ENCODE measurements at places on chromosomes 1 and 21.

- no peak for DNase-seq
These were observed 66.6 kb downstream of the IFI44 start for GRCh38 chr1:78716186-78716585.

- DNase-seq = no peak
These were observed 19.2 kb upstream of the PEX10 start for GRCh38 chr1:2431518-2431917.

DNA sequence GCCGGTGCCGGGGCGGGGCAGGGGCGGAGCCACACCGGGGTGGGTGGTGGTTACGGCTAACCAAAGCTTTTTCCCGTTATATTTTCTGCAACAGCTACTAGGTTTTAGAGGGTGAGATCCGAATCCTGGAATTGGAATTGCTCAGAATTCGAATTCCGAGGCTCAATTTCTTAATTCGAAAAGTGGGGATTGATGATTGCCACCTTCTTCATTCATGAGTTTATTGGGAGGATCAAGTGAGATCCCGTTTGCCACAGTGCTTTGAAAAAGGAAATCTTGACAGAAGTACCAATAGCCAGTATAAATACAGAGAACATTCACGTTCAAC is 207 bp upstream of the SVBP start:
- DNase-seq = no peak

DNA sequence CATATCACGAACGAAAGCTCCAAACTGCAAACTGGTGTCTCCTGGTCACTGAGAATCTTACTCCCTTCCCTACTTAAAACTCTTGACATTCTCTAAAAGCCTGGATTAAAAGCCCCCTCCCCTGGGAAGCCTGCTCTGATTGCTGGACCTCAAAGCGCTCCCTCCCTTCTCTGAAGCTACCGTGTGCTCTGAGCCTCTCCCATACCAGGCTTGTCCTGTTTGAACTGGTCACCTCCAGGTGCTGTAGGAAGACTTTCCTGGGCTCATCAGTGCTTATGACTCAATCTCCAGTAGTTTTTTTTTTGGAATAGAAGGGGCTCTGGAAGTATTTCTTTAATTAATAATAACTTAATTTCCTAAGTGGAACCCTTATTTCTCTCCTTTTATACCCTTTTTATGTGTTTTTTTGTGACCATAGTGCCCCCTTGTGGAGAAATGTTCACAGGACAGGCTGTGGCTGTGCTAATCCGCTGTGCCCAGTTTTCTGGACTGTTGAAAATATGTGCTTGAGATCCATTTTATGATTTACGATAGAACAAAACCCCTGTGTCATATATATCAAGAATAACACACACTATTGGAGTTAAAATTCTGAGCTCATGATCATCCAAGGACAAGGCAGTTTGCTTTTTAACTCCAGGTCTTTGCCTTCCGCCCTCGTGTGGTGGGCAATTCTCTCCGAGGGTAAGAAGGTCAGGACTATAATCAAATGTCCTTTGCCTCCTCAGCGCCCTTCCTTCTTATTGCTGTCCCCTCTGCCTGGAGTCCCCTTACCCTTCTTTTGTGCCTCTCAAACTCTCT is 16.9 kb downstream of the MTARC1 start:
- DNase-seq = peak; percentile 53

GRCh38 chr1:183219616-183220009 is 33.5 kb downstream of the LAMC2 start:
- DNase-seq = no peak

GRCh38 chr1:214666674-214667073 is 63.7 kb downstream of the CENPF start:
- no peak for DNase-seq

DNA sequence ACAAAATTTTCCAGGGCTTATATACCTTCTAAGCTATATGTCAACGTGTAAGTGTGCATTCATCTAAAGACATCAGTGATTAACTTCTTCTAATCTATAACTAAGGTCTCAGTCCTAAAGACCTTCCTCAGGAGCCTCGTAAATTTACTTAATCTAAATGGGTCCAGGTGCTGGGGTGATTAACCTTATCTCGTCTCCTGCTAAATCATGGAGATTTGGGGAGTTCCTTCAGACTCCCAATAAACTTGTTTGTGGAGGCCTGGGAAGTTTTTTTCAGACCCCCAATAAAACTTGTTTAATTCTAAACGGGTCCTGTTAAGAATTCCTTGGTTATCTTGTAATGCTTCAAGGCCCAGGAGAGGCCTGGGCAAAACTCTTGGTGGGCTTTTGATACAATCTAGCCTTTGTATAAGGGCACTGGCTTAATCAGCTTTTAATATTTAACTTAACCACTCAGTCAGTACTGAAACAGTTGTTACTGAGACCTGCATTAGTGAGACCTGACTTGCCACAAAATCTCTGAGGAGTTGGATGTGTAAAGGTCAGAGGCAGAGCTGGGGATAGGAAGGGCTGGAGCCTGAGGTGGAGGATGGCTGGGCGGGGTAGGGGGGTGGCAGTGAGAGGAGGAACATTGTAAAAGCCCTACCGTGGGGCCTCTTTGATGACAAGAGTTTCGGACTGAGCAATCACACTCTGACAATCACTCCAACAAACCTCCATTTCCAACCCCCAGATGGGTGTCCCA is 6.2 kb upstream of the HMGCS2 start:
- DNase-seq = no peak

GRCh38 chr1:56686169-56686568 is 41.1 kb downstream of the PRKAA2 start:
- DNase-seq = no peak

DNA sequence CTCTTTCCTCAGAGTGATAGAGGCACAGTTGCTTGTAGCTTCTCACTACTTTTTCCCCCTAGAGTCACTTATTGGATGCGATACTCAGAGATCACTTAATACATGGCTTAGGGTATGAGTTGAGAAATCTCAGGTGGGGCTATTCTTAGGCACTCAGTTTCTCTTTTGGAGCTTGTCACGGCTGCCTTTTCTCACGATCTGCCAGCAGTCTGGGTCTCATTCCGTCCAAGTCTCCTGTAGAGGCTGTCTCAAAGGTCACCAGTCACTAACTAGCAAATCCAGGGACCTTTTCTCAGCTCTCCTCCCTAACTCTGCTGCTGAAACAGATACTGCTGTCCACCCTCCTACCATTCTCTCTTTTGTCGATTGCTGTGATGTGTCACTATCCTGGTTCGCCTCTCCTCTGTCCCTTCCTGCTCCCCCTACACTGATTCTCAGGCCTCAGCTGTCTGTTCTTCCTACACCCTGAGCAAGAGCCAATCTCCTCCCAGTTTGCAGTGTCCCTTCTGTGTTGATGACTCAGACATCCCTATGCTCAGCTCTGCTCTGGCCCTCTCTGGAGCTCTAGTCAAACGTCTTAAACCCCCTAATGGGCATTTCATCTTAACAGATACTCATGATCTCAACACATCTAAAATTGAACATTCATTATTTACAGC is 12.4 kb downstream of the ATP1A2 start:
- no peak for DNase-seq

DNA sequence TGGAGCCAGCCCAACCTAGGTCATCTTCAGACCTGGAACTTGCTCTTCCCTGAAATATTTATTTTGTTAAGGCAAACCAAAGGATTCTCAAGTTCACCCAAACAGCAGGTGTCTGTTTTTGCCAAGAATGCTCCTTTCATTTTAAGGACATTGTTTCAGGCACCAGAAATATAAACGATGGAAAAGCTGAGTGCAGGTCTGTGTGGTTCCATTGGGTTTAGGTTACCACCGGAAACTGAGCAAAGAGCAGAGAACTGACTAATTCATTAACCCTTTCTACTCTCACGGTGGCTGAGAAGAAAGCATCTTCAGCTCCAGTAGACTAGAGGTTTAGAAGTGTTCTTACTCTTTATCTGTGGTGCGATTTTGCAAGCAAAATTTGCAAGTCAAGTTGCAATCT is 38.0 kb upstream of the ZC3H11B start:
- no peak for DNase-seq

Data from adrenal gland (tissue), 19 donors.